ENCODE measurements at places on chromosomes 11 and 22.

DNA sequence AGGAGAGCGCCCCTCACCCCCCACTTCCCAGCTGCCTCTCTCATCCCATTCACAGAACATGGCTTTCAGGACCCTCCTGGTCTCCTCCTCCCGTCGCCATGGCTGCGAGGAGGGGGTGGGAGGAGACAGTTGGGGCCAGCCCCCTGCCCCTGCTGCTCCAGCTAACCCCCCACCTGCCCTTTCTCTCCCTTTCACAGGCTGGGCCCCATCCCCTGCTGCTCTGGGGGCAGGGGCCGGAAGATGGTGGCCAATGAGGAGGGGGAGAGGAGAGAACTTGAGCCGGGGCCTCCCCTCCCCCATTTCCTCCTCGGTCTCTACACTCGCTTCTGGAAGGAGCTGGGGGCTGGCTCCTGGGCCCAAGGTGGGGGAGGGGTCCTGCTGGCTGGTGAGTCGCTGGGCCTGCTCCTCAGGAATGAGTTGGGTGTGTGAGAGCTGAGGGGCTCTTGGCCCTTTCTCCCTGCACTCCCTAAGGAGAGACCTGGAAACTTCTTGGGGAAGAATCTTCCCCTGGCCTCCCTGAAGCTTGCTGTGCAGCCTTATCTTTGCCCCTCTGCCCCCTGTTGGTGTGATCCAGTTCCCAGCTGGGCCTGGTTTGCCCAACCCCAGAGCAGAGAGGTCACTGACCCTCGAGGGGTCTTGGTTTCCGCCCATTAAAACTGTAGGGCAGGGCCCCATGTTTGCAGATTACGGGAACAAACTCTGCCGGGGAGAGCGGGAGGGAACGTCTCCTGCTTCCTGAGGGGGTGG, 10.2 kb downstream of the YPEL4 start:
- no peak for DNase-seq

GRCh38 chr11:122007601-122008071, 108.4 kb downstream of the BLID start:
- no peak for DNase-seq

DNA sequence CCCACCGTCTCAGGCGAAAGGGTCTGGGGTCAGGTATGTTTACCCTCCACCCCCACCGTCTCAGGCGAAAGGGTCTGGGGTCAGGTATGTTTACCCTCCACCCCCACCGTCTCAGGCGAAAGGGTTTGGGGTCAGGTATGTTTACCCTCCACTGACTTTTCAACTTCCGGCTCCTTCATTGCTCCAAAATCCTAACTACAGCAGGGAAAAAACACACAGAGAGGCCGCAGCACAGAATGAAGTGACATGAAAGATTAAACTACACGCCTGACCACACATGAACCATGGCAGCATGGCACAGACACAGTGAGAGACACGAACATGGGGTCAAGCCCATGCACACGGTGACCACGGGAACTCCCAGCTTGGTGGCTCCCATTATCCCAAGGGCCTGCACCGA, 634.9 kb upstream of the B3GAT1 start:
- DNase-seq = no peak

DNA sequence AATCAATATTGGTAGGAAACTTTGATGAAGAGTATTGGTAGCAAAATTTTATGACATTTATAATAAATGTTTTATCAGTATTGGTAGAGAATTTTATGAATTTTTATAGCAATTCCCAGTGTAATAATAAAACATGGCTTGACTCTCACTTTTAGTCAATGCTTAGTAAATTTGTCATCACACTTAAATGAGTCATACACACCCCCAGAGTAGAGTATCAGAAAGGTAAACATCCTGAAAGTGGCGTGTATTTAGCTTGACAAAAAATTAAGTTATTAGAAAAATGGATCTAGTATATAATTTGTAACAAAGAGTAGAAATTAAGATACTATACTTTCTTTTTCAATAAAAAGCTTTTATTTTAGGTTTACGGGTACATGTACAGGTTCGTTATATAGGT, 2.6 kb downstream of the MS4A3 start:
- DNase-seq = no peak

DNA sequence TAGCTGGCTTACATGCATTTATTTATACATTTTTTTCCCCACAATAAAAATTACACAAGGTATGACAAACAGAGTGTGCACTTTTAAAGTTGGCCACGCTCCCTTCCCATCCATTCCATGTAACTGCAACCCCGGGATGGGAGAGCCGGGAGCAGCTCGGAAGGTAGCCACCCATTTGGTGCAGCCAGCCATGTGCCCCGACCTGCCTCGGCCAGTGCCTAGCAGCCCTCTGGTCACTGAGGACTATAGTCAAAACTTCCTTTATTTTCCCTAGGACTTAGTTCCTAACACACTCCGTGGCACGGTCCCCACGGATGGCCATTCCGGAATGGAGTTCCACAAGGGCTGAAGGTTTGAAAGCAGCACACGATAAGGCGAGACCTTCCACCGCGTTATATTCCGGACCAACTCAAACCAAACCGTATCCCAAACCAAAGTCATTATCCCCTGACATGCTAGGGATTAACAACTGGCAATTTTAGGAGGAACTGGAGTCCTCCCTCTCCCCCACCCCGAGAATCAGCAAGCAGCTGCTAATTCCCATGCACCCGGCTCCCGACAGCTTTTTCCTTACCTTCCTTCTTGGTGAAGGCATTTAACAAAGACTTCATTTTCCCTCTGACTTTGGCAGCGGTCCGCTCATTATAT, 426.4 kb downstream of the SHANK2 start:
- no peak for DNase-seq

GRCh38 chr11:3093281-3094191, 36.3 kb upstream of the CARS1 start:
- peak; percentile 7 for DNase-seq

DNA sequence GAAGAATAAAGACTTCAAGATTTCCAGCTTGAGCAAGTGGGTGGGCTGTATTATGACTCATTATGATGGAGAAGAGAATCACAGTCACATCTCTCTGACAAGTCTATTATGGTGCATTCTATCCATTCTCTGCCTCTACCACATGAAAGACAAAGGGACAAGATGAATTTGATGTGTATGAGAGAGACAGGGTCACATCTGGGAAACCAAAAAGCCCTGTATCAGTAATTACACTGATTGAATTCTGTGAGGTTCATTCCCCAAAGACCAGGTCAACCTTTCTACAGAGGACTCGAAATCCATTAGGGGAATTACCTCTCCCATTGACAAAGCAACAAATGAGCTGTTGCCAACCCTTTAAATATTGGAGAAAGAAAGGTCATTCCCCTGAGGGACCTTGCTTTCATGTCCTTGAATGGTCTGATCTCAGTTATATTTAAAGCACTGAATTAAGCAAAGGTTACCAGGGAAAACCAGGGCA, 109.6 kb downstream of the USP35 start:
- DNase-seq = no peak

GRCh38 chr22:44003405-44004103, 20.5 kb upstream of the PARVB start:
- no peak for DNase-seq

DNA sequence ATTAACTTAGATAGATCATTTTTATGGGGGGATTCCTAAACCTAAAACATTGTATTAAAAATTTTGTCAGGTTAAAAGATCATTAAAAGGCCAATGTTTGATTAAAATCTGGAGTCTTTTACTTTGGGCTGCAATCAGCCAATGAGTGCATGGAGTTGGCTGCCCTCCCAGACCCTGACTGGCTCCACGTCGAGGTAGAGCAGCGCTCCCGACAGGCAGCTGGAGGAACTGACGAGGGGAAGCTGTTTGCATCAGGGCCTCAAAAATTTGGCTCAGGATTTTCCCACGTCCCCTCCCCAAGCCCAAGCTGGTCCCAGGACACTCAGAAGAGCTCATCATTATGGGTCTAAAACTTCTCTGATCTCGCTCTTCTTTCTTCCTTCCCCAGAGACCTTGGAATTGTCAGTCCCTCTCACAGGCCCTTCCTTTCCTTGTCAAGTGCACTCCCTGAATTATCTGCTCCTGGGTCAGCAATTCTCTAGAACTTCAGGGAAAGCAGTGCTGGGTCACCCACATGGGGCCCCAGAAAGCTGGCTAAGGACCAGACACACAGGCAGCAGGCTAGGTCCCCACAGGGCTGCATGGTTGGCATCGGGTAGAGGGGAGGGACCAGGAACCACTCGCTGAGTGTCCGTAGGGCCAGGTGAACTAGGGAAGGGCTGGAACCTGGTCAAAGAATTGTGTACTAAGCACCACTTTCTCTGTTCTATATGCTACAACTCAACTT, 119.6 kb upstream of the IGLL5 start:
- DNase-seq = no peak

- DNase-seq = no peak
These were observed 1.7 kb upstream of the LRRC74B start for GRCh38 chr22:21043860-21044535.

DNA sequence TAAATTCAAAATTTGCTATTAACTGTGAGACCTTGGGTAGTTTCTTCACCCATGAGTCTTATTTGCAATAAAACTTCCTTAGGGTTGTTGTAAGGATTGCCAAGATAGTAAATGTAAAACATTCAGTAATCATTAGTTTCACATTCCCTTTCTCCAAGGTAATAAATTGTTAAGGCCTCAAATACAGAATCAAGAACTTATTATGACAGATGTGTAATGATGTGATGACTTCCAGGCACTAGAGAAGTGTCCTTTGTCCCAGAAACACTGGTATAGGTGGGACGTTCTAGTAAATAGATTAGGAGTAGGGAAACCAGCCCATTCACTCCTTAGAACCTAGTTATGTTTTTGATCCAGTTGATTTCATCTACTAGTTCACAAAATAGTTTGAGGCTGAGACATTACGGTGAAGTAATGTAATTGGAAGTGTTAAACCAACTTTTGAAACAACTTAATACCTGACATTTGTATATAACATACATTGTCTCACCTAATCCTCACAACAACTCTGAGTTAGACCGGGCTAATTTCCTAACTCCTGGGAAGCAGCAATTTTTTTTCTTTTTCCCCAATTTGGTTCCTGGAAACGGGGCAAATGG, 25.5 kb downstream of the CTNND1 start:
- no peak for DNase-seq

Measured in frontal cortex (tissue), 4 donors.